ENCODE measurements at places on chromosomes 4 and X.

- no peak for DNase-seq
Measured at GRCh38 chrX:110853610-110854009, 58.0 kb upstream of the CHRDL1 start.

GRCh38 chr4:78671903-78672815, 104.0 kb upstream of the BMP2K start:
- DNase-seq: no peak

- no peak for DNase-seq
Measured at GRCh38 chr4:98508248-98508647, 150.2 kb downstream of the TSPAN5 start.

DNA sequence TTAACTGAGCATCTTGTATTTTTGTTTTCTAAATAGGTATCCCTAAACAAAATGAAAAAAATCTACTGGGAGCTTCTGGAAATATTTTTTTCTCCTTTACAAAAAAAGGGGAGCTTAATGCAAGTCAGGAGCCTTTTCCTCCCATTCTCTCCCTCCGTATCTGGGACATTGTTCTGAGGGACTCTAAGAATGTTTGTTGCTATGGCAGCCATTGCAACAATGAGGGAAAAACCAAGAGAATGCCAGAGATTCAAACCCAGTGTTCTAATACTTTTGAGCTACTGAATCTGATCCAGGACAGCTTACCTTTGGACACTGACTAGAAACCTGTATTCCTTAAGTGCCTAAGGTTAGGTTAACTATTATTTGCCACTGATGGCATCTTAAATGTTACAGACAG, 485.7 kb upstream of the HS3ST1 start:
- DNase-seq: no peak

- no peak for DNase-seq
Measured at GRCh38 chr4:22680065-22680642, 12.6 kb upstream of the GBA3 start.

- DNase-seq: no peak
Measured at GRCh38 chr4:29081234-29081955, 1638.8 kb upstream of the PCDH7 start.

DNA sequence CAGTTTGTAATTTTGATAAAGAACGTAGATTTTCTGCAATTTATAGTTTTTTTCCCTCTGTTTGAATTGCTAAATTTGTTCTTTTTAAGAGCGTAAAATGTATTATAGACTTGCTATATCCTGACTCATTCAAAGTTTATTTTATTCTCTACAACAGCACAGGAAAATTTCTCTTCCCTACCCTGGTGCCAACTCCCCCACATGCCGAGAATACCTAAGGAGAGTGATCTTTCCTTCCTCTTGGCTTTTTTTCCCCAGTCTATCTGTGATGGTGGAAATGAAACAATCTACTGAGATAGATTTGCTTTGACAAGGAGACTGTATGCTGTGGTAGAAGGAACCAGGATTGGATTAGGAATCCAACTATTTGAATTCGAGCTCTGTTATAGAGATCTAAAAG, 271.6 kb downstream of the TLL1 start:
- DNase-seq: no peak
